ENCODE measurements at places on chromosomes 1 and 21. TPM values are rescaled to one million over a fixed set of nuclear protein-coding genes. Genes with fewer than 3 reads are reported as not detected.

IVL gene
- 43.4 TPM for total RNA-seq

CD55 gene
- total RNA-seq = 89.0 TPM

TAS1R3 gene
- total RNA-seq = 0.42 TPM

NBPF19 gene
- 21.8 TPM for total RNA-seq

PTPRU gene
- total RNA-seq = 100 TPM

NCF2 gene
- 3.8 TPM for total RNA-seq

Data from ureter (tissue), 1 donor.